ENCODE measurements at places on chromosomes 5 and 9.

GRCh38 chr9:90801241-90801972 lies at the start of gene SYK:
Gene SYK (plus strand): TSS chr9:90801819. CDS start chr9:90843899, 42,080 bp downstream.
- no peak for DNase-seq

DNA sequence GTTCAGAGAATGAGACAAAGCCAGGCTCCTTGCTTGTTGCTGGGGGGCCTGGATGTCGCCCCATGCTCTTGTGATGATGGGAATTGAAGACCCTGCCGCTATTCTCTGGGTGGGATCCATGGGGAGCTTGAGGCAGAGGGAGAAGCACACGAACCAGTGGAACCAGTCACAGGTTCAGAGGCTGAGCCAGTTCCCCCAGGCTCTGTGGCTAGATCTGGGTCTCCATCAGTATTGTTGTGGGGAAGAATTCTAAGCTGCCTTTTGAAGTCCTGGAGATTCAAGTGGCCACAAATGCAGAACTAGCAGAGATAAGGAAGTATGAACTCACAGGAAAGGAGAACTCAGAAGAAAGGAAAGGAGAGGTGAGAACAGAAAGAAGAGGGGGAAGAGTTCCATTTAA lies 219.4 kb downstream of the MSX2 start:
- DNase-seq = no peak

GRCh38 chr5:143977891-143978461 lies 166.0 kb downstream of the HMHB1 start:
- no peak for DNase-seq

GRCh38 chr9:98515506-98516204 lies 193.1 kb downstream of the GABBR2 start:
- no peak for DNase-seq

DNA sequence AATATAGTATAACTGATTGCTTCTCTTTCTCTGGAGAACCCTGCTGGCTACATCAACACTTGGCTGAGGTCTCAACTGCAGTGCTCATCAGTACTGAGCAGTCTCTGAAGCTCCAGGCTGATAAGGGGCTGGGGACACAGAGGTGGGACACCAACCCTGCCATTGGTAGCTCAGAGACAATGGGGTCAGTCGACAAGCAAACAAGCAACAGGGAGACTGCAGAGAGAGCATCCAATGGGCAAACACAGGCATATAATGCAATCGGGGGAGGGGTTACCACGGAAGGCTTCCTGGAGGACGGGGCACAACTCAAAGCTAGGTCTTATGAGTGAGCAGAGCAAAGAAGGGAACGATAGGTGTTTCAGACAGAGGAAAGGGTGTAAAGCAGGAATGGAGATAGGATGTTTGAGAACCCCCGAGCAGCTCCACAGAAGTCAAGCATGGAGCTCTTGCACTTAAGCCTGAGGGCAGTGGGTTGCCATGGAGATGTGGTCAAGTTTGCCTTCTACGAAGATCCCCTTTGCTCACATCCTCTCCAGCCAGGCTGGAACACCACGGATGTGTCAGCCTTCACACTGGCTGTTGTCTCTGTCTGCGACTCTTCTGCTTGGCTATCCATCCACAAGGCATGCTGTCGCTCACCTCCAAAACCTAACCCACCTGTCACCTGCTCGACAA lies 21.5 kb upstream of the AKNA start:
- no peak for DNase-seq

GRCh38 chr5:138789771-138790242 lies 36.6 kb downstream of the CTNNA1 start:
- no peak for DNase-seq

DNA sequence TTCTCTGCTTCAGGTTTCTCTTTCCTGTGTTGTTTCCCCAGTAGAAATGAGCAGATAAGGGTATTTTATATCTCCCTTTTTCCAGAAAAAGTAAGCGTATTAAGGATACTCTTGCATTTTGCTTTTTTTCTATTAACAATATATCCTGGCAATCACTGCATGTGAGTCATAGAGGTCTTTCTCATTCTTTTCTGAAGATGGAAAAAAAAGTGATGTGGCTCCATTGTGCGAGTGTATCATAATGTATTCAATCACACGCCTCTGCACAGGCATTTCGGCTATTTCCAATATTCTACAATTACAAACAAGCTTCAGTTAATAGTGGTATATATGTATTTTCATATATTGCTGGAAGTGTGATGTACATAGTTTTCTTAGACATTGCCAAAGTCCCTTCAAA lies 155.9 kb downstream of the MED27 start:
- DNase-seq = no peak

Measured in NK-92 treated with Interleukin-12 subunit alpha and Interleukin-12 subunit beta, amount 100 ng/mL, for 24 hours (cell line).